ENCODE measurements at places on chromosomes 12 and 14.
A peak's percentile ranks its signal among the peaks of the same experiment; 100 is the strongest.

DNA sequence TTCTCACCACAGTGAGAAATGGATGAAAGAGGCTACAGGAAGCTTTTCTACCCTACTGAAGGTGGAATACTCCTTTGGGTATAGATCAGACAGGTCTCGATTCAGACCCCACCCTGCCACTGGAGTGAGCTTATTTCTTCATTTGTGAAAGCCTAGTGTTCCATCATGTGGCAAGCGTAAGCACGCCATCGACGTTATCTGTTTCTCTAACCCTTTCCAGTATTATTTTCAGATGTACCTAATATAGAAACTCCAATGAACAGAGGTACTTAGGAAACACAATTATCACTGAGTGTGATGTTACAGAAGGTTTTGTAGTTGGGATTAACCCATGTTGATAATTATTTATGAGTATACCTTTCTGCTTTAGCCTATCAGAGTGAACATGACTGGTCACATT lies 12.4 kb downstream of the PEBP1 start:
- DNase-seq = no peak

DNA sequence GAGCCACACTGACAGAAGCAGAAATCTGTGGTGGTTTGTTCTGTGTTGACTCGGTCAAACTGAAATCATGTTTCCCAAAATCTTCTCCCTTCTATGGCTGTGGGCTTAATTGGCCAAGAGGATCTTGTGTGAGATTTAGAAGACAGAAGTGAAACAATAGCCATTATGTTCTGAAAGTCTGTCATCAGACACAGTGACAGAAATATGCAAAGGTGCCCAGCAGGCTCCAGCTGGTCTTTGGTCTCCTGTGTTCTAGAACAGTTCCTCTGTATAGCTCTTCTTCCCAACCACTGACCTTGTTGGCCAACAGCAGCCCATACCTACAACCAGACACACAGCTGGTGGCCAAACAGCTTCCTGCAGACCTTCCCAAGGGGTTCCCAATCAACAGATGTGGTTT lies 25.0 kb upstream of the COCH start:
- no peak for DNase-seq

- no peak for DNase-seq
These were observed 28.2 kb downstream of the KIAA0586 start for GRCh38 chr14:58455593-58456265.

GRCh38 chr12:118925826-118926225 lies 55.5 kb upstream of the SRRM4 start:
- DNase-seq = no peak

DNA sequence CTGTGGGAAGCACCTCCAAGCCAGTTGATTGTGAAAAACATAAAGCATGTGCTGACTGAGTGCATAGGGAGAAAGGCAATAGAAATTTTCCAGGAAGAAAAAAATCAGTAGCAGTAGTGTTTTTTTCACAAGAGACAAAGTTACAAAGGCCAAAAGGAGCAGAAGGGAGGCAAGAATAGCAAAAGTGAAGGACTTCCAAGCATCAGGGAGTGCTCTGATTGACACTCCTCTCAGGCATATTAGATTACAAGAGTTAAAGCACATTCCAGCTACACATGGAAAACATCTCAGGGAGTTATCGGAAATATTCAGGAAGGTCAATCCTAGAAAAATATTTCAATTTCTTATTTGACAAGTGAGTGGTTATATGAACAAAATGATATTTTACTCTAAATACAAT lies 508.0 kb downstream of the MDGA2 start:
- DNase-seq = no peak

GRCh38 chr14:106556665-106557289 lies 1030.4 kb downstream of the TMEM121 start:
- DNase-seq = peak; percentile 73

DNA sequence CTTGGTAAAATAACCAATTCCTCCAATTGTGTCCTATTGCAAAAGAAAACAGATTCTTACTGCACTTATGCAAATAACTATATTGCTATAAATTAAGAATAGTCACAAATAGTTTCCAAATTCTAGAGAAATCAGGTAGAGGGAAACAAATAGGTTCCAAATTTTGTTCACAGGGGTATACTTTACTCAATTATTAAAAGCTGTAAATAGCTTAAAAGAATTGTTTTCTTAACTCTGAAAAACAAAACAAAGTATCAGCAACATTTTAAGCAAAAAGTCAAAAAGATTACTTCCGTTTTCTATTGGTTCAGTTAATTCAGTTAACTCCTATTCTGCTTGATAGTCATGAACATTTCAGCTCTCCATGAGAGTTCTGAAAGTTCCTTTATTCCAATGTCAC lies 85.6 kb upstream of the PPP4R3A start:
- DNase-seq = no peak

DNA sequence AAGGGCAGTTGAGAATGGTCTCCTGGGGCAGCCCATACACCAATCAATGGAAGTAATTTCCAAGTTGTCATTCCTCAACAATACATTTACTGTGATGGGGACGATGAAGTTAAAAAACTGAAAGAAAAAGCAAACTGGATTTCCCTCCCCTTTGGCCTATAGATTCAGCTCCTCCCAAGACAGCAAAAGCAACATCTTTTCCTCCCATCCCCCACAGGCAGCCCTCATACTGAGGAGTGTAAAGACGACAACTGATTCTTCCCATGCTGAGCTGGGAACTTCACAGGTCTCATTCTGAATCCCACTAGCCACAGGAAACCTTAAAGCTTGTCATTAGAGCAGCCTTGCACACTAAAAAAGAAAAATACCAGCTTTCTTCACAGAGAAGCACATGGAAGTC lies 48.5 kb downstream of the PITPNM2 start:
- DNase-seq = no peak

DNA sequence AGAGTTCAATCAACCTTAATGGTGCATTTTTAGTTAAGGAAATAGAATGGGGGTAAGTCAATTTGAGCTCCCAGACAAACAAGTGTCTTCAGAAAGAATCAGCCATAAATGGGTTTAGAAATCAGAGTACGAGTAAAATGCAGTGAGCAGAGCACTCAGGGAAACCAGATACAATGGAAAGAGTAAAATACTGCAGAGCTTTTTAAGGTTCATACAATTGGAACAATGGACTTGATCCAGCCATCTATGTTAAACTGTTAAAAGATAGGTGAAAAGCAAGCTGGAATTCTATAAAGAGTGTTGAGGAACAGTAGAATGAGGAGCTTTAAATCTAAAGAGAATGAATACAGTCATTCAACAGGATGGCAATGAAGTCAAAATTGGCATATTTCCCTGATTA lies 23.8 kb upstream of the PCNX4 start:
- no peak for DNase-seq

- no peak for DNase-seq
These were observed 386.7 kb upstream of the CCDC196 start for GRCh38 chr14:66099451-66099850.

DNA sequence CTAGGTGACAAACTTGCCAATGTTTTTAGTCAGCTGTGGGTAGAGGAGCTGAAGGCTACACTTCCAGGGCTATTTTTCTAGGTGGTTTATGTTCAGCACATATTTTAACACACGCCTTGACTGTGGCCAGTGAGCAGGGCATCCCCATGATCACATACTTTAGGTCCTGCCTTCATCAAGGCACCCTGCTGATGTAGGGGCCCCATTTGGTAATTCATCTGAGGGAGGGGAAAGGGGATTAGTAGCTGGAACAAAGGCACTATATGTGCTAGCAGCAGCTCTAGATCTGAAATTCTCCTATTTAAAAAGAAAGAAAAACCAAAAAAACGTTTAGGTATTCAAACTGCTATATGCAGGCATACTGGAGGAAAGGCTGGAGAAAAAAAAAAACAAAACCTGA lies 14.5 kb downstream of the EGLN3 start:
- no peak for DNase-seq

- DNase-seq = no peak
These were observed 71.9 kb downstream of the BCL11B start for GRCh38 chr14:99199846-99200653.

- no peak for DNase-seq
These were observed 9.2 kb downstream of the EXOC3L4 start for GRCh38 chr14:103103461-103104388.

DNA sequence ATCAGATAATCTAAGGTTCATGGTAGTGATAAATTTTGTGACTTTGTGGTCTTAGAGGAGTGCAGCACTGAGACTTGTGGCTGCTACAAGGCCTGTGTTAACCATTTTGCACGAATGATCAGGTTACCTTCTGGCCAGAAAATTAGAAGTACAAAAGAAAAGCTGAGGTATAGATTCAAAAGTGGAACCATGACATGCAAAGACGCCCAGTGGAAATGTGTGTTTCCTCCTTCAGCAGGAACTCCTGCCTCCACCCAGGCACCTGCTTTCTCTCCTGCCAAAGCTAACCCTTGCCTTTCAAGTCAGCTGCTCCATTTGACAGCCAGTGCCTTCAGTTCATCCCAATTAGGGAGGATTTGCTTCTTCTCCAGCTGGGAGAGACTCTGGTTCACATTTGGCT lies 10.1 kb downstream of the PDE6H start:
- no peak for DNase-seq

GRCh38 chr12:102824218-102824835 lies 92.7 kb downstream of the PAH start:
- DNase-seq = no peak

DNA sequence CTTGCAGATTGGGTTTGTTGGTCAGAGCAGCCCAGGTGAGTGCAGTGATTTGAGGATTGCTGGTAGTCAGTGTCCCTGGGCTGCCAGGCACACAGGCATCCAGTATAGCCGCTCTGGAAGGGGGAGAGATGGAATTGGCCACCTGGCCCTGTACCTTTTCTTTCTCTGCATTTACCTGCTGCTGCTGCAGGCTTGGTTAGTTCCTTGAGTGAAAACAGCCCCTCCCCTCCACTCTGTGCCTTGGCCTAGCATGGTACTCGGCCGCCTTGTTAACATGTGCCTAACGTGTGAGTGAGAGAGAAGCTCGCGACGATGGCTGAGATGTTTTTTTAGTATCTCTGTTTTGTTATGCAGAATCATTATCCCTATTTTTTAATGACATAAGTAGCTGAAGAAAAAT lies 49.3 kb upstream of the AMN start:
- DNase-seq = no peak

DNA sequence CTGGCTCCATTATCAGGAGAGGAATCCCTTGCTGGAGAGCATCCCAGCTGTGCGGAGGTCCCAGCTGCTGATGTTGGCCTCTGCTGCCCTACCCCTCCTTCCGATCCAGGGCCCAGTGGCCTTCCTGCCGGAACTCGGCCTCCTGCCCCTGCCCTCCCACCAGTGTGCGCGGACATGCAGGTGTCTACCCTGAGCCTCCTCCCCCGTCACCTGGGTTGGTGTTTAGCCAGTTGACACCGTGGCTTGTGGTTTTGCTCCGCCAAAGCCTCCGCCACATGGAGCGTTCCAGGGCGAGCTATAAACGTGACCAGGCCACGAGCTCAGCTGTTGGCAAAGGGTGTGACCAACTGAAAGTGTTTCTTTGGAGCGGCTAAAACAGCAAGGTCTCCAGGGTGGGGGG lies 1104.3 kb downstream of the BCL11B start:
- no peak for DNase-seq

- DNase-seq = no peak
These were observed 131.4 kb downstream of the LMNTD1 start for GRCh38 chr12:25421651-25422167.

DNA sequence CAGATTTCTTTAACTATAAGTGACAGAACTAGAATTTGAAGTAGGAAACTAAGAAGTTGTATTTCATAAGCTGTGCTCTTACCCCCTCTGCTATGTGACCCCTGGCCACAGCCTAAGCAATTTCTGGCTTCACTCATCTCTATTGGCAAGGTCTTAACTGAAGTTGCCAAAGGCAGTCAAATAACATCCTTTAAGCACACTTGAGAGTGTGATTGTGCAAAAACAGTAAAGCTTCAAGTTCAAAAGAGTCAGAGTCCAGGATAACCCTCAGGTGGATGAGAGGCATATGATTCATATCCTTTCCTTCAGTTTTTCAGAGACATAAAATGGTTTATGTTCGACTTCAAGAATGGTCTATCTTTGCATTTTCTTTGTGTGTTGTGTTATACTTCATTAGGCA lies 45.2 kb downstream of the GRIP1 start:
- DNase-seq = no peak

- no peak for DNase-seq
These were observed 33.1 kb downstream of the FERMT2 start for GRCh38 chr14:52917735-52918134.

- no peak for DNase-seq
These were observed 11.0 kb downstream of the HNRNPC start for GRCh38 chr14:21258005-21258888.

- DNase-seq = no peak
These were observed 93.0 kb downstream of the PLEKHA5 start for GRCh38 chr12:19222558-19222957.

- DNase-seq = no peak
These were observed 156.0 kb downstream of the LRIG3 start for GRCh38 chr12:58764100-58764953.

DNA sequence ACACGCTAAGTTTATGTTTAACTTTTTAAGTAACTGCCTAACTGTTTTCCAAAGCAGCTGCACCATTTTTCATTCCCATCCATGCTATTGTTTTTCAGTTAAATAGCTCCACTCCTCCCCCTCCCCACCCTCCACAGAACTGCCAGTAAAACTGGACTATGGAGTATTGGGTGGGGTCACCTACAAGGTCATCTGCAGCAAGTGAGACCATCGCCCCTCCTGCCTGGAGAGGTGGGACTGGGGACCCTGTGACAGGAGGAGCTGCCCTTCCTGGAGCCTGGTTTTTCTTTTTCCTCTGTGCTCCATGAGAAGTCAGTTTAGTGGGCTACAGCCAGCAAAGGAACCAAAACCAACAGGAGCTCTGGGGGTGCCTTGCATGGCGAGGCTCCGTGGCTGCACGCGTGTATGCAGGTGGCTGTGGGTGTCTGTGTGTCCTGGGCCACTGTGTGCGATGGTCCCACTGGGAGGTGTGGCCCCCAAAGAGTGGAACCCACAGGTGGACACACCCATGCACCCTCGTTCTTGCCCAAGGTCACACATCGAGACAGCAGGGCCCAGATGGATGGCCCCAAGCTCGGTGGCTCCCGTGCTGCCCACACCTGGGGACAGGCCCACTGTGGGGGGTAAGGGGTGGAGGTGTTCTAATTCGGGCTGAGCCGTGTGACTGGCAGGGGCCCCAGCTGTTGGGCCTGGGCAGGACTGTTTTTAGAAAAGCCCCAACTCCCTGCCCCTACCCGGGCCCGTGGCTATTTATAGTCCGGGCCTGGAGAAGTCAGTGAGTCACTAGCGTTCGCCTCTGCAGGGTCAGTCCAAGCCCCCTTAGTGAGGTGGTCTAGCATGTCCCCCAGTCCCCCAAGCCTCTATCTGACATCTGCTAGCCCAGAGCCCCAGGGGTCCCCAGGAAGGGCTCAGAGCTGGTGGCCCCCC lies 2.3 kb upstream of the ADSS1 start:
- no peak for DNase-seq

- no peak for DNase-seq
These were observed 133.1 kb upstream of the NUDT4 start for GRCh38 chr12:93244514-93245077.

DNA sequence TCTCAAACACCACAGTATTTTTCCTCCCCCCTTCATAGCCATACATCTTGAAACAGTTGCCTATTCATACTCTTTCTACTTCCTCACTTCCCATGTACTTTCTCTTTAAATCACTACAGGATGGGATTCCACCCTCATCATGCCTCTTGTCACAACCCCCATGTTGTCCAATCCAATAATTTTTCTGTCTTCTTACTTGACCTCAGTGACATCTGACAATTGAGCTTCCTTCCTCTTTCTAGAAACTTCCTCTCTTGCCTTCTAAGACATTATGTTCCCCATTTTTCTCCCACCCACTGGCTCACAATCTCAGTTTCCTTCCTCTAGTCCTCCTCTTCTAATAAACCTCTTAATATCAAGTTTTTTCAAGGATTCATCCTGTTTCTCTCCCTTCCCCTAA lies 5.3 kb downstream of the C2CD5 start:
- DNase-seq = no peak

GRCh38 chr12:1077036-1077803 lies 86.2 kb downstream of the ERC1 start:
- no peak for DNase-seq

All from stimulated activated CD8-positive, alpha-beta memory T cell treated with anti-CD3 and anti-CD28 coated beads, Interleukin-4, amount 100 ng/mL, for 1 hour (primary cell).